Activated T-cell treated with anti-CD3 and anti-CD28 coated beads for 48 hours (primary cell): ENCODE measurements at places on chromosomes 4 and X.

DNA sequence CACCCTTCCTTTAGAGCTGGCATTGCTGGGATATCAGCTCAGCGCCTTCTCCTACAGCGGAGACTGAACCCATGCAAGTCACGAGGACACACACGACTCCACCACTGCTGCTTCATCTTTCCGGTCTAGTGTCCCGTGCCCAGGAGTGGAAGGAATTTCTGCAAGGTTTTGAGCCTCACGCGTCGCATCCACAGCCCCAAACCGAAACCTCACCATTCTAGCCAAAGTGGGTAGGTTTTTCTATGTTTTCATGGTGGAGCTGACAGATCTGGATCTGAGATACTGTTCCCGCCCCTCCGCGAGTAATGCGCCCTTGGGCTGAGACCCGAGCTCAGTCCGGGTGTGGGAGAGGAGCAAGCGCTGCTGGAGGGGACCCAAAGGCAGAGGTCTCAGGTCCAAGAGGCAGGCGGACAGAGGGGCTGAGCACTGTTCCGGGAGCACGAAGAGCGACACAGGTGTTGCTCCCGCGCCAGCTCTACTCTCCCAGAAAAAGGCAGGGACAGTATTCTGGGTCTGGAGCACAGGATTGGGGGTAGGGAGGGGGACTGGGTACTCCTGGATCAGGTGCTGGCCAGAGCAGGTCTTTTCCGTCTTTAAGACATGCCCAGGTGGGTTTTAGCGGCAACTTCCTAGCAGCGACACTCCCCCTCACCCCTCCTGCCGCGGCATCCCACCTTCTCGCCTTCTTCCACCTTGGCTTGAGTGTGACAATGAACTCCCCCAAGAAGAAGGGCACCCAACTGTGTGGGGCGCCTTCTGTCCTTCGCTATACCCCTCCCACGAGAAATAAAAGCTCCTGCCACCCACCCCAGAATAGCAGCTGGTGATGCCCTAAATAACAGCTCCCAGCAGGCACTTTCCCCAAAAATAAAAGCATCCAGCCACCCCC lies 1.8 kb downstream of the EPHA5 start:
- no peak for DNase-seq

GRCh38 chr4:150582873-150583286 lies 929 bp downstream of the MAB21L2 start:
- no peak for DNase-seq

DNA sequence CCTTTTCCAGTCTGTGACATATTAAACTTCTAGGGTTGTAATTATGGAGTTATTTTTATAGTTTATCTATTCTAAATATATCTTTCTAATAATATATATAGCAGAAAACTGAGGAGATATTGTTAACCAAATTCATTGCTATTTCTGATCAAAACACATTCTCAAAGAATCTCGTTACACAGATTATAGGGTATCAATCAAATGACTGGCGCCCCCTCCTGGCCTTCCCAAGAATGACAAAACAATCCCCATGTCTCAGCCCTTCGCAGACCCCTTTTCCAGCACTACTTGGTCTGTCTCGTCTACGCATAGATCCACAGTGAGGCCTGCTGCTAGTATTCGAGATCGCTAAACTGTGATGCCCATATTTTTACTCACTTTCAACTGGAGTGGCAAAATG lies 209.3 kb downstream of the GPC3 start:
- no peak for DNase-seq

DNA sequence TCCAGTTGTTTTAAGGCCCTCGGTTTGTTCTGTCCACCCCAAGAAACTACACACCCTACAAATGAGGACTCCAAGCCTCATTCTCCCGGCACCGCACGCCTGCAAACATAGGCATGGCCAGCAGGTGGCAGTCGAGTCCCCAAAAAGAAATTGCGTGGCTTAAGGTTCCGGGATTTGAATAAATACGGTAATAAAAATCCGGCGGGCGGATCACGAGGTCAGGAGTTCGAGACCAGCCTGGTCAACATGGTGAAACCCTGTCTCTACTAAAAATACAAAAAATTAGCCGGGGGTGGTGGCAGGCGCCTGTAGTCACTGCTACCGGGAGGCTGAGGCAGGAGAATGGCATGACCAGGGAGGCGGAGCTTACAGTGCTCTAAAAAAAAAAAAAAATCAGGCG lies 21.8 kb upstream of the CSF2RA start:
- DNase-seq, result peak; percentile 83
